ENCODE measurements at places on chromosomes 7 and 10.

- no peak for DNase-seq
These were observed 447.6 kb upstream of the ZMIZ1 start for GRCh38 chr10:78620985-78621799.

DNA sequence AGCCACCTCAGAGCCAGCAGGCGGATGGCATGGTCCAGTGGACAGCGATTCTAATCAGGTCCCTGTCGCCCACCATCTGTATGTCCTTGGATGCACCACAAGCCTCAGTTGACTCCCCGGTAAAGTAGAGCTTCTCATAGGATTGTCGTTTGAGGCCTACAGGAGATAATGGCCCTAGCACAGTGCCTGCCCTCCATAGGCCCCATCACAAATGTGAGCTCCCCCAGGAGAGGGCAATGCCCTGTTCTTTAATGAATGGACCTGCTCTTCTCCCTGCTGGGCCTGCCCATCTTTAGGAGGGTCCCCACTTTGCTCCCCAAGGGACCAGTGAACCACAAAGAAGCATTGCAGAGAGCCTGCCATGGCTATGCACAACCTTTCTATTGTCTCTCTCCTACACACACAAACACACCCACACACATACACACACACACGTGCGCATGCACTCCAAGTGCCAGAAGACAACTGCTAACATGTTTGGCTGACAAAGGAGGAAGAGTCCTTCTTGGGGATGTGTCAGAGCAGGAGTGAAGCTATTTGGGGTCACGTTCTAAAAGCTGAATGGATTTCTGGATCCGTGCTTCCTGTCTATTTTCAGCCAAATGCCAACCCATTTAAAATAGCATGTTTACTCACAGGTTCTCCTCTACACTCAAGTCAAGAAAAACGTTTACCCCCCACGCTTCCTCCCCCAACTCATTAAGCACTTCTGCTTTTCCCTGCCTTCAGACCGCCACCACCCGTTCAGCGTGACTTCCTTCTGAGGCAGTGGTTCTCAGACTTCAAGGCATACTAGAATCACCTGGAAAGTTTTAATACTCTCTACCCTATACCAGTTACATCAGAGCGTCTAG lies 196.1 kb downstream of the GRID1 start:
- DNase-seq = no peak

- DNase-seq = no peak
These were observed 98.0 kb upstream of the FAM20C start for GRCh38 chr7:94251-94801.

GRCh38 chr10:124287791-124288190 lies 130.9 kb downstream of the OAT start:
- no peak for DNase-seq

DNA sequence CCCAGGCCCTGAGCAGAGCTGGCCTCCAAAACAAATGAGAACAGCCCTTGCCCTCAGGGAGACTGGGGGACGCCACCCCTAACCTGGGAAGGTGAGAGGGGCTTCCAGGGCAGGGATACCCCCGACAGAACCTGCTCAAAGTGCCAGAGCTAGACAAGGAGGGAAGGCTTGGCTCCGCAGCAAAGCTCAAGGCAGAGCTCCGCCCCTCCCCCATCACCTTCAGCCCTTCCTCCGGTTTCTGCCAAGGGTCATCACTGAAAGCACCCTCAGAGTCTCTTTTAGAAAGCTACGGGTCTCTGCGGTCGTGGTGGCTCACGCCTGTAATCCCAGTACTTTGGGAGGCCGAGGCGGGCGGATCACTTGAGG lies 73.4 kb upstream of the CUX1 start:
- no peak for DNase-seq

- DNase-seq = no peak
These were observed 266.1 kb downstream of the HGF start for GRCh38 chr7:81503771-81504170.

- peak; percentile 72 for DNase-seq
These were observed 3.7 kb downstream of the ELOVL3 start for GRCh38 chr10:102229810-102230263.

DNA sequence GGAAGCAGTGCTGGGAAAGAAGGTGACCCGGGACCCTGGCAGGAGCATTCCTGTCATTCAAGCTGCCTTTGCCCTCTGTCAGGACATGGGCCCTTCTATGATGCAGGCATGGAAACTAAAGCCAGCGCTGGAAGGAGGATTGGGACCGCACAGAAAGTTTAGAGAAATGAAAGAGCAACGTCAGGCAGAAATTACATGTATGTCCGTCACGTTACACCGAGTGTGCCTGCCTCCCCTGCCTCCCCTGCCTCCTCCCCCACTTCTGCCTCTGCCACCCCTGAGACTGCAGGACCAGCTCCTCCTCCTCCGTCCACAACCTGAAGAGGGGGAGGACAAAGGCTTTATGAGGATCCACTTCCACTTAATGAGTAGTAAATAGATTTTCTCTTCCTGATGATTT lies 13.9 kb upstream of the PWWP2B start:
- no peak for DNase-seq

GRCh38 chr7:43615558-43616145 lies 32.7 kb downstream of the STK17A start:
- no peak for DNase-seq

- peak; percentile 67 for DNase-seq
These were observed 168.2 kb downstream of the SND1 start for GRCh38 chr7:127819975-127820731.

- no peak for DNase-seq
These were observed 232.0 kb downstream of the VTI1A start for GRCh38 chr10:112678987-112679386.

- no peak for DNase-seq
These were observed 91.1 kb downstream of the SPDYE5 start for GRCh38 chr7:75583255-75583654.

GRCh38 chr10:70074165-70074564 lies 21.5 kb downstream of the MACROH2A2 start:
- DNase-seq = no peak

DNA sequence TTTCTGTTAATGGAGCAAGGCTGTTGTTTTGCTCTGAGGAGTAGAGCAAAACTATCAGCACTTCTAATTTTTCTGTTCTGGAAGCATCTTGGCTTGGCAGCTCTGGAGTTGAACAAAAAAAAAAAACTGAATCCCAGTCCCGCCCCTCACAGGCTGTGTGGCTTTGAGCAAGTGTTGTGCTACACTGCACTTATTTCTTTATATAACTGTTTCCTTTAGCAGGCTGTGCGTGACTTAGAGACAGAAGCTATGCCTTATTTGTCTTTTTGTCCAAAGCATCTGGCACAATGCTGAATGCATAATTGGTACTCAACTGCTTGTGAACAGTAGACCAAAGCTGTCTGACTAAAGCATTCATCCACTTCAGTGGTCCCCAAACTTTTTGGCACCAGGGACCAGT lies 96.1 kb downstream of the AMPH start:
- no peak for DNase-seq

- DNase-seq = no peak
These were observed 92.1 kb downstream of the CABCOCO1 start for GRCh38 chr10:61754587-61755550.

GRCh38 chr10:75640381-75640780 lies 209.0 kb downstream of the LRMDA start:
- no peak for DNase-seq

DNA sequence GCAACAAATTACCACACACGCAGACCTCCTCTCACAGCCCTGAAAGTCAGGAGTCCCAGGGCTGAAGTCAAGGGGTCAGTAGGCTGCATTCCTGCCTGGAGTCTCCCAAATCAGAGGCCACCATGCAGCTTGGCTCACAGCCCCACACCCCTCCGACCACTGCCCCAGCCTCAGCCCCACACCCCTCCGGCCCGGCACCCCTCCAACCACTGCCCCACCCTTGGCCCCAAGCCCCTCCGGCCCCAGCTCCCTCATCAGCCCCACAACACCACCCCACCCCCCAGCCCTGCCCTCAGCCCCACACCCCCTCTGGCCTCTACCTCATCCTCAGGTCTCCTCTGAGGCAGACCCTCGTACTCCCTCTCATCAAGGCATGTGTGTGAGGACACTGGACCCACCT lies 85.7 kb downstream of the DIP2C start:
- no peak for DNase-seq

- DNase-seq = no peak
These were observed at the start of gene TMEM273 for GRCh38 chr10:49187950-49188761. TSS of gene TMEM273 (minus strand) at chr10:49188391. CDS start at chr10:49188336, 55 bp downstream.

- DNase-seq = no peak
These were observed 552.1 kb downstream of the TFEC start for GRCh38 chr7:115478426-115478825.

- no peak for DNase-seq
These were observed 4.2 kb downstream of the NPSR1 start for GRCh38 chr7:34662058-34662708.

DNA sequence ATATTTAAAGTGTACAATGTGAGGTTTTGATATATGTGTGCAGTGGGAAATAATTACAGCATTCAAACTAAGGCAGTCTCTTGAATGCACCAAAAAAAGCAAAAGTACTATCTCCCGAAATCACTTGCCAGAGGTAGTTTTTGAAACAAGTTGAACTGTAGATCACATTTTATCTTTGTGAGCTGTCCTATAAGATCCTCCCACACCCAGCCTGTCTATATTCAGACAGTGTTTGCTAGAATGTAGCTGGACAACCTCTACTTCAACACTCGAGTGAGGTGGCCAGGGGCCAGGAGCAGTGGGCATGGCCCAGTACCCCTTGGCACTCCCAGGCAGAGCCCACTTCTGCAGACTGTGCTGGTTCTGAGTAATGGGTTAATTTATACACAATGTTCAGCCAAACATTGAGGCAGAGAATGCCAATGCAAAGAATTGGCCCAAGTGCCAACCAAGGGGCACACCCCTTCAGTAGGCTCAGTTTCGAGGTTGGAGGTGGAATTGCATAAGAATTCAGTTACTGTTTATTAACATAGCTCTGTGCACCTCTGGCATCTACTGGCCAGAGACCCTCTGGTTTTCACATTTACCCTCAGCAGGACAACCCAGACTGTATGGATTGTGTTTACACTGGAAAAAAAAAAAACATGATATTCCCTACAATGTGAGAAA lies 70.5 kb downstream of the AHR start:
- peak; percentile 8 for DNase-seq

GRCh38 chr7:101933688-101934121 lies 116.3 kb downstream of the CUX1 start:
- no peak for DNase-seq

DNA sequence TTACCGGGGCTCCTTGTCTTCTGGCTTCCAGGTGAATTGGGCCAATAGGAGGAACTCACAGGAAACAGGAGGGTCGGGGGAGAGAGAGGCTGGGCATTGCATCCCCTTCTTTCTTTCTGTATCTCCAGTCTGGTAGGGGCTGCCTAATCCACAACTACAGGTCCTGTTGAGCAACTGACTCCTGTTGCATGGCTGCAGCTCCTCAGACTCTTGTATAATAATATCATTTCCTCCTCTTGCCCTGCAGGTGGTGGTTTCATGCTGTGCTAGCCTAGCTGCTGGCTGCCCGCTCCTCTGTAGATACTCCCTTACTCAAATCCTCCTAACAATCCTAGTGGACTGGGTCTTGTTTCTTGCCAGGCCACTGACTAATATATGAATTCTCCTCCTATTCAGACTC lies 276.5 kb upstream of the SMIM30 start:
- no peak for DNase-seq

GRCh38 chr7:837001-837400 lies 4.7 kb downstream of the SUN1 start:
- no peak for DNase-seq

DNA sequence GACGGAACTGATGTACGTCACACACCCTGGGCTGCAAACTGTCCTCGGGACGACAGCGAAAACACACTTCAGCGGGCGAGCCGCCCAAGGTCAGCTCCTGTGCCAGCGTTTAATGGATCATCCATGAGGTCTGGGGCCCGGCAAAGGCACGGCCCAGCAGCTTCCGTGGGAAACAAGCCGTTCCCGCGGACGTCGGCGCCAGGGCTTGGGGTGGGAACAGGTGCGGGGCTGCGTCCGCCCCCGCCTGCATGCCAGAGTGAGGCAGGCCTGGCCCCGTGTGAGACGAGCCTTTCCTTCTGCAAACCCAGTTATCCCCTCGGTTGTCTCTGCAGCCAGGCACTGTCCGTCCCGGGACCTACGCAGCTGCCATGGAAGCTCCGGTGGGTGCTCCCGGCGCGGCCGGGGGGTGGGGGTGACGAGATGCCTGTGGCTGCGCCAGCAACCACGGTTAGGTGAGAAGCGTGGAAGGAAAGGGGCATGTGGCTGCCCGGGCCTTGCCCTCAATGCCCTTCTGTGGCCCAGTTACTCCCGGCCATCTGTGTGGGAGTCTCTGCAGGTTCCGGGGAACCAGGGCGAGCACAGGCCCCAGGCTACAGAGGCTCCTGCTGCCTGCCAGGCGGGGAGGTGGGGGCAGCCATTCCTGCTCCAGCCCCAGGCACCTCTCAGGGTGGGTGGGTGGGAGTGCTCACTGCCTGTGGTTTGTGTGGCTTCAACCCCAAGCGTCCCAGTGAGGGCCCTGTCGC lies 42.2 kb upstream of the PDGFA start:
- DNase-seq = no peak

GRCh38 chr7:100943693-100944092 lies 5.6 kb upstream of the MUC3A start:
- DNase-seq = no peak

GRCh38 chr10:48694371-48695030 lies 9.8 kb downstream of the WDFY4 start:
- no peak for DNase-seq

- DNase-seq = no peak
These were observed 56.9 kb downstream of the ADK start for GRCh38 chr10:74207691-74208480.

DNA sequence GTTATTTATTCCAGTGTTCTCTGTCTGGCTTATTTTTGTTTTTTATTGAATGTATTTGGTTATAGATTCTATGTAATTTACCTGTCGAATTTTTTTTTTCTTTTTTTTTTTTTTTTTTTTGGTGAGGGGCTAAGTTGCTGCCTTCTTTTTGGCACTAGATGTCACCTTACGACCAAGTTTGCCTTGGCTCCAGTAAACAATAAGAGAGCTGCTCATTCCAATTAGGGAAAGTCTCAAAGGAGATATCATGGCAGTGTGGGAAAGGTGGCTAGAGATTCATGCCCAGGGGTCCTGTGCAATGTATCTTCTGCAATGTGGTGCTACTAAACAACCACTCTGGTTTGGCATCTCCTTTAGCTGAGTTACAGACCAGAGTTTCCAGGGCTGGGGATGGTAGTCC lies 84.0 kb downstream of the PTPN20 start:
- no peak for DNase-seq
